ENCODE measurements at places on chromosomes 16 and 17.

DNA sequence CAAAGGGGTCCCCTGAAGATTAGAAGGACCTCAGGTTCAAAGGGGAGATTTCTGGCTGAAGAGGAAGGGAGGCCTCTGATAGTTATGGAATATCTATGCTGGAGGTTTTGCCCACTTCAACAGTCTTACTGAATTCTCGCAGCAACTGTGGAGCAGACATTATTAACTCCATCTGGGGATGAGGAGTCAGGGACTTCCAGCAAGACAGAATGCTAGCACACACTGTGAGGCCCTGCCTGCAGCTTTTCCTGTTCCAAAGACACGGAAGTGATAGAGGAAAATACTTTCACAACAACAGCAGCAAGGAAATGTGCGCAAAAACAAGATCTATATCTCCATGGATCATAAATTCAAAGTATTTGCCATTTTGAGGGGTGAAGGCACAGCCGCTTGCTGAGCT is 72.8 kb downstream of the RPH3AL start:
- no peak for DNase-seq

DNA sequence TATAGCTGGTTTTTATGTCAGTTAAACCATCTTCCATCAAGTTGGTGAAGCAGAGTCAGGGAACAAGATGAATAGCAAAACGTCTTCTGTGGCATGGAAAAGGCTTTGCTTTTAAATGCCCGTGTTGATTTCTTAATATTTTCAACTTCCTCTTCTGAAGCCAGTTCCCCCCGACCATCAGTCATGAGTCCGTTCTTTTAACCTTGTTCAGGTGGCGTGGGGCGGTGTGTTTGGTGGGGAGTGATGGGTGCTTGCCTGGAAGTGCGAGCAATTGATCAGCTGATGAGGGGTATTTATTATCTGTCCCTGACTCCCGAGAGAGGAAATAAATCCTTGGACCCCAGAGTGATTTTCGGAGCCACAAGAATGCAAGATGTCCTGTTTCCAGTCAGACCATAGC is 147.1 kb downstream of the WWOX start:
- DNase-seq: no peak

DNA sequence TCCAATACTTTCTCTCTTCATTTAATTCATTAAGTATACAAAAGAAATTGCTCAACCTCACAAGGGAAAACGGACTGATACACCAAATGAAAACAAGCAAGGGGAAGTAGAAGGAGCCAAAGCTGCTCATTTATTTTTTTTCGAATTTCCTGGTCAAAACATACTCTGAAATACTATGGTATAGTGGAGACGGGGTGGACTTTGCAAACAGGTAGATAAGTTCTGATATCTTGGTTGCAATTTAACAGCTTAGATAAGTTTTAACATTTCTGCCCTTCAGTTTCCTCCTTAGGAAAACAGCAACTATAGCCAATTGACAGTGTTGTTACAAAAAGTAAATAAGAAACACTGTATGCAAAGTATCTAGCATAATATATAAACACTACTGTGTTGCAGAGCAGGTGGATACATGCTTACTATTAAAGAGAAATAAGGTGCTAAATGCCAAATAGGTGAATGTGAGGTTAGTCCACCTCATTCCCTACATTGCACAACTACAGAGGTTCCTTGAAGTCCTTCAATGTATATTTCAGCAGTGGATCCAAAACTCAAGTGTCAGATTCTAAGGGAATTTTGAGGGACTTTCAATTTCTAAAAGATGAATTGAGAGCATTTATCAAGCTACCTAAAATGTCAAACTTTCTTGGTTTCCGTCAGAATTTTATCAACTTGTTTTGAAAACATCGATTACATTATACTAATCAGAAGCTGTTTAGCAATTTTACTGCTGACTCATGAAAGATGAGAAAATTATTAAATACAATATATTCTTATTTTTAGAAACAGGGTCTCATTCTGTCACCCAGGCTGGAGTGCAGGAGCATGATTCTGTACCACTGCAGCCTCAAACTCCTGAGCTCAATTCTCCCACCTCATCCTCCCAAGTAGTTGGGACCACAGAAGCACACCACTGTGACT is 11.0 kb downstream of the CCDC47 start:
- DNase-seq: no peak

DNA sequence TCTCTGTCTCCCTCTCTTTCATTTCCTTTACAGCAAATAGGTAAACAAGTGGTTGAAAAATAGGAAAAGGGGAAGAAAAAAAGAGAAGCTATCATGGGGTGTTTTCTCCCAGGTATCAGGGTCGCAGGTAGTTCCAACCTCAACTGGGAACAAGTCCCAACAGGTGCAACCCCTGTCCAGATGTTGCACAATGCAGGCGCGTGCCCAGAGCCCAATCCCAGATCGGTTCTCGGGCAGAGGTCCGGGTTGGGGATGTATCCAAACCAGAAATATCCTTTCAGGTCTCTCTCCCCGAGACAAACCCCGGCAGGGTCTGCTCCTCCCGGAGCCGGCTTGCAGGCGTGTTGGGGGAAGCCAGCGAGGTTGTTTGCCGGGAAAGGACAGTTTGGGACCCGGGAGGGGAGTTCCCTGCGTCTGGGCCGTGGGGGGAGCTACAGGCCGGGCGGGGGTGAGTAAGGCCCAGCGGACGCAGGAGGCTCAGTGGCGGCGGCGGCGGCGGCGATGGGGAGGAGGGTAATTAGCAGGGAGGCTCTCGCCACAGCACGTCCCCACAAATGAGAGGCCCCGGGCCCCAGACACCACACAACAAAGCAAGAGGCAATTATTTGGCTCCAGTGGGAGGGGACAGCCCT is 21.2 kb upstream of the SP6 start:
- no peak for DNase-seq

- DNase-seq: no peak
These were observed 87.5 kb downstream of the WSCD1 start for GRCh38 chr17:6157716-6158115.

DNA sequence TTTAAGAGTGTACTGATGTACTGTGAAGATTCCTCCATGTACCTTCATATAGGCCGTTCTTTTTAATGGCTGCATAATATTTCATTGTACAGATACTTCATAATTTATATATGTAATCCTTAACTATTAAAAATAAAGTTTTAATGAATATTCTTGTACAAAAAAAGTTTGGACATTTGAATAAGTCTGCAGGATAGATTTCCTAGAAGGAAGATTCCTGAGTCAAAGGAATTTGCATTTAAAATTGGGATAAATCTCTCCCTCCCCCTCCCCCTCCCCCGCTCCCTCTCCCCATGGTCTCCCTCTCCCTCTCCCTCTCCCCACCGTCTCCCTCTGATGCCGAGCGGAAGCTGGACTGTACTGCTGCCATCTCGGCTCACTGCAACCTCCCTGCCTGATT is 15.6 kb upstream of the SLC13A2 start:
- no peak for DNase-seq

GRCh38 chr17:35447499-35447898 is 1.1 kb downstream of the SLFN13 start:
- DNase-seq: no peak

- DNase-seq: no peak
These were observed 10.6 kb downstream of the MSI2 start for GRCh38 chr17:57266902-57267311.

- no peak for DNase-seq
These were observed 33.3 kb downstream of the RANBP10 start for GRCh38 chr16:67773099-67773498.

- no peak for DNase-seq
These were observed 197.5 kb downstream of the RPTOR start for GRCh38 chr17:80742091-80742490.

- DNase-seq: no peak
These were observed 358.1 kb downstream of the KCNJ2 start for GRCh38 chr17:70527364-70527888.

DNA sequence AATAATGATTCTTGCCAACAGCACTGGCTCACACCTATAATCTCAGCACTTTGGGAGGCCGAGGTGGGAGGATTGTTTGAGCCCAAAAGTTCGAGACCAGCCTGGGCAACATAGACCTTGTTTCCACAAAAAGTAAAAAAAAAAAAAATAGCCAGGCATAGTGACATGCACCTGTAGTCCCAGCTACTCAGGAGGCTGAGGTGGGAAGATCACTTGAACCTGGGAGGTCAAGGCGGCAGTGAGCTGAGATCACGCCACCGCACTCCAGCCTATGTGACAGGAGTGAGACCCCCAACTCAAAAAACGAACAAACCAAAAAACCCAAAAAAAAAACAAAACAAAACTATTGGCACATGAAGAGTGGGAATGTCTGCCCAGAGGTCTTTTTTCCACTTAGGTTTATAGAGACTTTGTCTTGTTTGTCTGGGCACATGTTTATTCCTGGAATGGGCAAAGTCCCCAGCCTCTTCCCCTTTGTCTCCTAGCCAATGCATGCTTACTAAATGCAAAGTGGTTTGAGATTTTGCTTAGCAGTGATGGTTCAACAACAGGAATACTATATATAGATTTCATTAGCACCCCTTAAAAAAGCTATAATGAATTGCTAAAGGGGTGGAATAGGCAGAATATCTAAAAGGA is 25.9 kb downstream of the NMT1 start:
- no peak for DNase-seq

DNA sequence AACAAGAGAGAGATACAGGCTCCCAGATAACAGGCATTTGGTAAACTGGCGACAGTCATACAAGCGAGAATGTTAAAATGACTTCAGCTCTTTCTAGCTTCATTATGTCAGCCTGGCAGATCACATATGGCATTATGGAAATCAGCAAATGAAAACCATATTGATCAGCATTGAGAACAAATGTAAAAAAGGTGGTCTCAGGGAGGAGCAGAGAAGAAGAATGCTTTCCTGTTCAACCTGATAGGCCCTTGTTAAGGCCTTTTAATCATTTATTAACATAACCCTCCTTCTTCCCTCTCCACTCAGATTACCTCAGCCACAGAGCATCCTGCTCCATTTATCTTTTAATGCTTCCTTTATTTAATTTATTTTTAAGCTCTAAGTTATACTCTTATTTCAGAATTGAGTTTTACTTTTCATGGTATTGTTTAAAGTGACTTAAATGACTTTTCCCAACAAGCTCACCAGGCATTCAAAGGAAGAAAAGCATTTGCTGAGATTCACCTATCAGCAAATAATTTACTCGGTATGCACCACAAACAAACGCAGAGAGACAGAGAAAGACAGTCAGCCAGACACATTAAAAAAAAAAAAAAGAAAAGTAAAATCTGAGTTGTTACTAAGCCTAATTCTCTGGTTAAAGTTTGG is 243.9 kb upstream of the TBX2 start:
- no peak for DNase-seq

DNA sequence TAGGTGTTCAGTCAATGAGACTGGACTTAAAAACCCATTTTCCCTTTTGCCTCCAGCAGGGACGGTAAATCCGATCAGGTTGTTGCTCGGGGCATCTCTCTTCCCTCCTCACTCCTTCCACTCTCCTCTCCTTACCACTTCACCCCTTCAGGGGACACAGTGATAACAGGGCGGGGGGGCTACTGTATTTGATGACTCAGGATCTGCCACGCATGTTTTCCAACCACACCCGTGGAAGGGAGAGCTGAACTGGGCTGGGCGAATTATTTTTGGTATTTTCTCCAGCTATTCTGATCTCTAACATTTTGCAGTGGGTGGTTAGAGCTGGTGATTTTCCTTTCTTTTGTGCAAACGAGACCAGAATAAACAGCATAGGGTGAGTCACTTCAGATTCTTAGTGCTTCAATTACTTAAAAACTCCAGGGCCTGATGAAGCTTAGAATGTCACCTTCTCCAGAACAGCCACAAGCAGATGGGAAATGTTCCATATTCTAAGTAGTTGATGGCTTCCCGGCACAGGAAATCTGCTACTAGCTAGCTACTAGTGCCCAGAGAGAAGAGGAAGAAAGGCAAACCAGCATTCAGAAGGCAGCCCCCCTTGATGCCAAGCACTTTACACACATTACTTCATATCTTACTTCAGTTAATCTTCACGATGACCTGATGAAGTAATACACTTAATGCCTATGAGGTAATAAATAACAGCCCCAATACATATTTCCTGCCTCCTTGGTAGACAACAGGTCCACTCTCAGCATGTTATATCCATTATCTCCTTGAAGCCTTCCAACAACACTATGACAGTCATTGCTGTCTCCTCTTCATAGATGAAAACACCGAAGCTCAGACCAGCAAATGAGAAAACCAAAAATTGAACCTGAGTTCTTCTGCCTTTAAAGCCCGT is 74.1 kb downstream of the ASIC2 start:
- no peak for DNase-seq

DNA sequence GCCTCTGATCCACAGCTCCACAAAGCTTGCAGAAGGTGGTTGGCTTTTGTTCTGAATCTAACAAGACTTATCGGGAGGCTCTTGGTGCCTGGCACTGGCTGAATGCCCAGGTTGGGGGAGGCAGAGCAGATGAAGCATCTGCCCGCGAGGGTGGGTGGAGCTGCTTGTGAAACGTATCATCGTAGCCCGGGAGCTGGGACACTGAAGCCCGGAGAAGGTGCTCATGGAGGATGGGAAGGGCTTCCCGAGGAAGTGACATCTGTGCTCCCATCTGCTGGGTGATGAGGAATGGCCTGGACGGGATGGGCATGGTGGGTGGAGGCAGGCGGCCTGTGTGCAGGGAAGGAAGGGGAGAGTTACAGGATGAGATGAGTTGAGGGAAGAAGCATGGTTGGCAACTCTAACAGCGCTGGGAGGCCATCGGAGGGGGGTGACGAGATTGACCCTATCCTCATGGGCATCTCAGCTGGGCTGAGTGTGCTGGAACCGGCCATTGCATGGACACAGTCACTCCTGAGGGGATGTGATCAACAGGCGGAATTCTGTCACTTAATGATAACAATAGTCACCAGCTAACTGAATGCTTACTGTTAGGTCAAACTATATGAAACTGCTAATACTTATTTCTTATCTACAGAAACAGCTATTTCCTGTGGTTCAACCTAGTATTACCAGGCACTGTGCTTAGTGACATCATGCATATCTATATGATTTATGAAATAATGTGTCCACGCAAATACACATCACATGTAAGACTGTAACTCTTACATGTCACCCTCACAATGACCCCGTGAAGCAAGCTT is 102.7 kb downstream of the ABCC6 start:
- no peak for DNase-seq

DNA sequence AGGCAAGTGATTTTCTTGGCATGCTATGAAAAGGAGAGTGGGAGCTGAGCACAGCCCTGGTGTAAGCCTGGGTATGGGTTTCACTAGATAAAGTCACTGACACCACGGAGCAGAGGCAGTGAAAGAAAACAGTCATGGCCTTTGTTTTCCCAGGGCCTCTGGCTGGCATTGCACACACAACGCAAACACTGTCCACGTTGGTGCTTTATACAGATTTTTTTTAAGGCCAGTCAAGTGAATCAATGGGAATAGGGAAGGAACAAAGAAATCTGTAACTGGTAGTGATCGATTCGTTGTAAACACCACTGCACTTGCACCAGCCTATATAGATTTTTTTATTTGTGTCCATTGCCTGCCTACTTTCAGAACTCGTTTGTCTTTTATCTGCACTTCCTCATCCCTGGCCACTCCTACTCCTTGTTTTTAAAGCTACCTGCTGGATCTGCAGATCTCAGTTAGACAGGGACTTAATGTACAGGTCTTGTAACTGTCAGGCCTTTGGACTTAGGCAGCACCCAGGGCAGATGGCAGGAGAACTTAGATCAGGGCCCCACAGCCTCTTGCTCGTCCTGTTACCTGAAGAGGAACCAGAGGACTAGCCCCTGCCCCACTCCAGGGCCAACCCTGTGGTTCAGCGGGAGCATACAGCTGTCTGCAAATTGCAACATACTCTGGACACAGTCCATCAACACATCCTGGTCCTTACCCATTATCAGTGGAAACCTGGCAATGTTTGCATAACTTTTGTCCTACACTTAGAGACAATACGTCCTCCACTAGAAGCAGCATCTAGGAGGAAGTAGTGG is 10.6 kb upstream of the TMIGD1 start:
- DNase-seq: no peak

GRCh38 chr17:78128551-78129350 is at the start of gene TMC6:
TSS of gene TMC6 (minus strand) at chr17:78128755. CDS start at chr17:78126832, 1,923 bp downstream.
- peak; percentile 73 for DNase-seq

GRCh38 chr16:11224096-11224893 is 31.7 kb downstream of the SOCS1 start:
- DNase-seq: peak; percentile 79
